ENCODE measurements at places on chromosomes 2 and 18. TPM values are rescaled to one million over a fixed set of nuclear protein-coding genes. Genes with fewer than 3 reads are reported as not detected.

- no peak for DNase-seq
Observed at GRCh38 chr2:96317584-96317997, 7.5 kb upstream of the ITPRIPL1 start.

DNA sequence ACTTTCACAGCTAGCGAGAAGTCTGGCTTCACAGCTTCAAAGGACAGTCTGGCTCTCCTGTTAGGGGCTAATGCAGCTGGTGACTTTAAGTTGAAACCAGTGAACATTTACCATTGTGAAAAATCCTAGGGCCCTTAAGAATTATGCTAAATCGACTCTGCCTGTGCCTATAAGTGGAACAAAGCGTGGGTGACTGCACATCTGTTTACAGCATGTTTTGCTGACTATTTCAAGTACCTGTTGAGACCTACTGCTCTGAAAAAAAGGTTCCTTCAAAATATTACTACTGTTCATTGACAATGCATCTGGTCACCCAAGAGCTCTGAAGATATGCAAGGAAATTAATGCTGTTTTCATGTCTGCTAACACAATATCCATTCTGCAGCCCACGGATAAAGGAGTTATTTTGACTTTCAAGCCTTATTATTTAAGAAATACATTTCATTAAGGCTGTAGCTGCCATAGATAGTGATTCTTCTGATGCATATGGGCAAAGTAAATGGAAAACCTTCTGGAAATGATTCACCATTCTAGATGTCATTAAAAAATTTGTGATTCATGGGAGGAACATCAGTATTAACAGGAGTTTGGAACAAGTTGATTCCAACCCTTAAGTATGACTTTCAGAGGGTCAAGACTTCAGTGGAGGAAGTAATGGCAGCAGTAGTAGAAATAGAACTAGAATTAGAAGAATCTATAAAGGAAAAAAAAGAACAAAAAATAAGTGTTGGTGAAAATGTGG is 48.9 kb downstream of the POLR1A start:
- DNase-seq = no peak

DNA sequence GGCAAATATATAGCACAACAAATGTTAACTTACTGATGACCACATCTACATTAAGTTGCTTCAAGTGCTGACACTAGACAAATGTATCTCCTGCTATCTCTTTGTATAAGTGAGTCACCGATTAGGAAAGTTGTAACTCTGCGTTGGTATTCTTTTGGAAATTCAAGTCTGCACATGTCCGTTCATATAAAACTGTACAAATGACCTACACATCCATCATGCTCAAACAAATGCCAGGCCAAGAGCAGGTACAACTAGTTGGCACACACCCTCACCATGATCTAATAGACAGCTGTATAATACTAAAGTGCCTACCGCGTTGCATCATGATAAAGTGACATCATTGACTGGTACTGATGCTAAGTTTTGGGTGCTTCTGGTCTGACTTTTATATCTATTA is 141.1 kb downstream of the RBMS1 start:
- DNase-seq = no peak

- DNase-seq = no peak
Observed at GRCh38 chr2:3212984-3213383, 164.6 kb downstream of the EIPR1 start.

- no peak for DNase-seq
Observed at GRCh38 chr2:48668992-48669391, 51.3 kb downstream of the GTF2A1L start.

DNA sequence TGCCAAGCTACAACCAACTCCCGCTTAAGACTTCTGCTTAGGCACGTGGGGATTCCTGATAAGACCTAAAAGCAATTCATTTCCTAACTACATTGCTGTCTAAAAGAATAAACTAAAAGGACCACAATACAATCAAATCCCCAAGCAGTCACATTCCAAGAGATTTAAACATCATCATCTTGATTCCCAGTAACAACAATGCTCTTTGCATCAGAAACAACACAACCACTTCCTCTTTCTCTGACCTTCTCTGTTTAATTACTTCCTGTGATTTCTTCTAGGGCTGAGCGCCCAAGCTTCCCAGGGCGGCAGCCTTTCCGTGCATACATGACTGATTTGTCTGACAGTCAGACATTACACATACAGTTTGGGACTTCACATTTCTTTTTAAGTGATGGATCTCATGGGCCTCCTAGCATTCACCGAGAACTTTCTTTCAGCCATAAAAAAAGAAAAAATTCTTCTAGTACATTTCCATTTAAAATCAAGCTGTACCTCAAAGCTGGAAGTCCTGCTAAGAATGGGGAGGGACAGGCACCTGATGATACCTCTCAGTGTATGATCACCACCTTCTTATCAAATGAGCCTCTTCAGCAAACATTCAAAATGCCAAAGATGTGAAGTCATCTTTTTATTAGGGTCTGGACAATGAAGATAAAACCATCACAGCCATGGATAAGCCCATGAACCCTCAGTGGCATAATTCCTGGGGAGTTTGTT is 11.5 kb downstream of the SPRED2 start:
- DNase-seq = no peak

DNA sequence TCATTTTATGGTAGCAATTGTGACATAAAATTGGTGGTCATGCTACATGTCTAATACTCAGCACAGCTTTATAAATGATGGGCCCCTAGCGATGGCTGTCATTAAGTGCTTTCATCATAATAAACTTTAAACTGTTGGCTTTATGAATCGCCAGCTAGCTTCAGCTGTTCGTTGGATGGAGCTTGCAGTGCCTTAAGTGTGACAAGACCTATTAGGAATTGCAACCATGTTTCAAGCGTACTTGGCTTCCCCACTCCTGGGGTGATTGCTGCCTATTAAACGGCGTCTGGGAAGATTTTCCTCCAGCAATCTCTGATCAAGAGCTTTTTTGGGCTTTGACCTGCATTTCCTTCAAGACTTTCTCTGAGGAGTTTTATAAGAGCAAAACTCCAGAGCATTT is 164.5 kb upstream of the SIX3 start:
- DNase-seq = no peak

- DNase-seq = no peak
Observed at GRCh38 chr18:60448487-60449267, 76.1 kb upstream of the MC4R start.

GRCh38 chr2:30127016-30127893 is 19.6 kb upstream of the YPEL5 start:
- no peak for DNase-seq

- DNase-seq = no peak
Observed at GRCh38 chr18:63145851-63146555, 173.6 kb downstream of the BCL2 start.

GRCh38 chr18:2303517-2304238 is 267.6 kb downstream of the METTL4 start:
- no peak for DNase-seq

DNA sequence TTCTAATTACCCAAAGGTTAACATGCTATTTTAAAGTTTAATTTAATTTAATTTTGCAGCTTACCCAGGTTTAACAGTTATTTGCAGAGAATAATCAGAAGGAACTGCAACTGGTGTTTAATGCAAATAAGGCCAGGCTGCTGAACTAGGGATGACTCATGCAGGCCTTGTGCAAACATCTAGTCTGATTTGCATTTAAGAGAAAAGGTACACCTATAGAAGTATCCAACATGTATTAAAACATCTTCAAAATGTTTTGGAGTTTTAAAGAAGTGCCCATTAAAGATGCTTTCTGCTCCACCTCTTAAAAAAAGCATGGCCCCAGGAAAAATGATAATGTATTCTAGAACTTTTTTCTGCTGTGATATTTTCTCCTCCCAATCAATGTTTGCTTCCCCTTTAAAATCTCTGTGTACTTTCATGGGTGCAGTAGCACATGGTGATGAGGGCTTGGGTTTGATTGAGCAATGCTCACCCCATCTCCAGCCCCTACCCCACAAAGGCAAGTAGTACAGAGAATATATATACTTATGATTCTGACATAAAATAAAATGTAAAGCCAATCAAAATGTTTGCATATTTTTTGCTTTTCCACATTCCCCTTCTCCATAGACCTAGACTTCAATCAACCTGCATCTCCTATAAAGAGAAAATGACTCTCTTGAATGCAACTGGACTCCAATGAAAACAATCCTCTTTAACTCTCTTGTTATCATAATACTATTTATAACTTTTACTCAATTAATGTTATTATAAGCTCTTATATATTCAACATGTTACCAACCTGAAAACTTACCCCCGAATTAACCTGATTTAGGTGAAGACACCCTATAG is 54.1 kb downstream of the ATP8B1 start:
- no peak for DNase-seq

- DNase-seq = no peak
Observed at GRCh38 chr2:17646838-17647701, 106.5 kb downstream of the SMC6 start.

GRCh38 chr2:134087371-134087921 is 166.4 kb upstream of the MGAT5 start:
- DNase-seq = no peak

- DNase-seq = no peak
Observed at GRCh38 chr2:67389286-67389685, 7.8 kb upstream of the ETAA1 start.

DNA sequence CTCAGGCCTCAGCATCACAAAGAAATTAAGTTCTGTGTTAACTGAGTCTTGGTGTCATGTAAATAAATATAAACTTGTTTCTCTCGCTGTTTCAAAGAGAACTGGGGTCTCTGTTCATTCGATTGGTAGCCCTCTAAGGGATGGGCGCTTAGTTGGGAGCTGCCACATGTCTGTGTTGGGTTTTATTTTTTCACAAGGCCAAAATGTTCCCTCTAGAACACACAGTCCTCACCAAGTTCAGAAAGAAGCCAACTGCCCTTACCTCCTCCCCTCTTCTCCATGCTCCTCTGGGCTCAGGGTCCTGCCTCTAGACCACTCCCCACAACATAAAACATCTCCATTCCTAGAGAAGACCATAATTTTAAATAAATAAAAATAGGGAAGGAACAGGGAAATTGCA is 490.9 kb downstream of the TNS1 start:
- DNase-seq = no peak

DNA sequence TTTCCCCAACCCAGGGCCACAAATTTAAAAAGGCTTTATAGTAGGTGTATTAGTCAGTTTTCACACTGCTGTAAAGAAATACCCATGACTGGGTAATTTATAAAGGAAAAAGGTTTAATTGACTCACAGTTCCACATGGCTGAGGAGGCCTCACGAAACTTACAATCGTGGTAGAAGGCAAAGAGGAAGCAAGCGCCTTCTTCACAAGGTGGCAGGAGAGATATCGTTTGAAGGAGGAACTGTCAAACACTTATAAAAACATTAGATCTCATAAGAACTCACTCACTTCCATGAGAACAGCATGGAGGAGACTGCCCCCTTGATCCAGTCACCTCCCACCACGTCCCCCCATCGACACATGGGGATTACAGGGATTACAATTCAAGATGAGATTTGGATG is 70.4 kb downstream of the FECH start:
- no peak for DNase-seq

- no peak for DNase-seq
Observed at GRCh38 chr2:104793966-104794365, 59.9 kb upstream of the POU3F3 start.

DNA sequence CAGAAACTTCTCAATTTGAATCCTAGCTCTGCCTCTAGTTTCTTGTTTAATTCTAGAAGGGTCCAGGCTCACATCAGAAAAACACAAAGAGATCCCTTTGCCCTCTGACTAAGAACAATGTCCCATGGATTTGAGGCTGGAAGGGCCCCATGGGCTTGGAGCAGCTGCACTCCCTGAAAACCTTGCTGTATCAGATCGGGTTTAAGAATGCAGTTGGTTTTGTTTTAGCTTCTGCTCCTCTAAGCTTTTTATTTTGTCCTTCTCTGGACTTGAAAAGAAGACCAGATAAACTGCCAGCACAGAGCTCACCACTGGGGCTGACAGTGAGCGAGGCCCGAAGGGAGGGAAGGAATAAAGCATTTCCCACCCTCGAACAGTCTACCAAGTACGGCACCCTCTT is 69.2 kb upstream of the WIPF1 start:
- no peak for DNase-seq

- DNase-seq = no peak
Observed at GRCh38 chr18:8140841-8141501, 468.3 kb upstream of the RAB12 start.

DNA sequence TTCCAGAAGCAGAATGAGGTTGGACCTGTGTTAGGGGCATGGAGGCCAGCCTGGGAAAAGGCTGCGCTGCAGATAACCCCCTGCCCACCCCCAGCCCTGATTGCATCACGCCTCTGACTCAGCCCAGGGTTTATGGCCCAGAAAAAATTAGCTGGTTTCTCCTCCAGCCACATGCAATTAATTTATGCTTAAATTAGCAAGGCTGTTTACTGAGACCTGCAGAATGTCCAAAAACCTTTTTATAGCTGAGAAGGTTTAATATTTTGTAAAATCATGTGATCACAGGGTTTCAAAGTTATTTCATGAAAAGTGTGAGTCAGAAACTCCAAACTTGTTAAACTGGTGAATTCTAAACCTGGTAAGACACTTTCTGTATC is 123.1 kb upstream of the HDAC4 start:
- DNase-seq = no peak

- no peak for DNase-seq
Observed at GRCh38 chr2:182228073-182228473, 198.8 kb downstream of the PDE1A start.

GRCh38 chr2:157155992-157156391 is 101.5 kb upstream of the GALNT5 start:
- DNase-seq = no peak

GRCh38 chr2:191950132-191950874 is 103.4 kb upstream of the CAVIN2 start:
- DNase-seq = no peak

- no peak for DNase-seq
Observed at GRCh38 chr2:46854260-46854659, 61.3 kb downstream of the MCFD2 start.

DNA sequence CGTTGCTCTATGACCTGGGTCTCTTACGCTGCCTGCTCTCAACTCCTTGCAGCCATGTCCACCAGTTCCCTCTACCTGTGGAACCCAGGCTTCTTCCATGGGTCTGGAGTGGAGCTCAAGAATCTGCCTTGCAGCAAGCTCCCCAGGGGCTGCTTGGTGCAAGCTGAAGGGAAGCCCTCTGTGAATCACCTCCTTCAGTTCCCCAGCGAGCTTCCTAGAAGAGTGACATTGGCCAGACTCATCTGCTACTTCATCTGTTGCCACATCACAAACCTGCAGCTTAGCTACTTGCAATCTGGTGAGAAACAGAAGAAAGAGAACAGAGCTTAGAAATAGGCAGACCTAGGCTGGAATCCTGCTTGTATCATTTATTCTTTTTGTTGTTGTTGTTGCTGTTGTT is 9.8 kb upstream of the EFR3B start:
- DNase-seq = no peak

GRCh38 chr2:109177635-109178034 is 48.6 kb downstream of the SH3RF3 start:
- no peak for DNase-seq

The PCBP1 gene
- total RNA-seq = 145 TPM

The OTOF gene
- total RNA-seq = 0.33 TPM

The RAPGEF4 gene
- total RNA-seq = 12.8 TPM

The CNTNAP5 gene
- total RNA-seq = not detected

The TTC27 gene
- 29.6 TPM for total RNA-seq

The CCL20 gene
- 1.3 TPM for total RNA-seq

The HRH4 gene
- 0.29 TPM for total RNA-seq

The TMEM237 gene
- 36.6 TPM for total RNA-seq

The PTPRN gene
- not detected for total RNA-seq

Measured in breast epithelium (tissue), 4 donors.